ENCODE measurements at places on chromosomes 12 and 14.

- DNase-seq: no peak
These were observed 88.6 kb downstream of the PRMT8 start for GRCh38 chr12:3579446-3580093.

DNA sequence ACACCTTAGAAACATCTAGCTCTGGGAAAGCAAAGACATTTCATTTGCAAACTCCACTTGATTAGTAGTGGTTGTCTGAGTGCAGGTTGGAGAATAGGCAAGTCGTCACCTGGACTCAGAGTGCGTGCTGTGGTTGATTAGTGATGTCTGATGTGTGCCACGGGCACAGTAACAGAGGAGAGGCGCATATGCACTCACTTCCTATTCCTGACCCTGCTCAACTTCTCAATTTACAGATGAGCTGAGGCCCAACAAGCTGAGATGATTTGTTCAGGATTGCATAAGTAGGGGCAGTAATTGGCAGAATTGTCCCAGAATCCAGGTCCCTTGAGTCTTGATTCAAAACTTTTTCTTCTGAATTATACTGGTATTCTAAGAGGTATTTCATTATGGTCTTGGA is 44.9 kb downstream of the ADCK1 start:
- no peak for DNase-seq

GRCh38 chr12:3251691-3252090 is 174.5 kb downstream of the TSPAN9 start:
- no peak for DNase-seq

DNA sequence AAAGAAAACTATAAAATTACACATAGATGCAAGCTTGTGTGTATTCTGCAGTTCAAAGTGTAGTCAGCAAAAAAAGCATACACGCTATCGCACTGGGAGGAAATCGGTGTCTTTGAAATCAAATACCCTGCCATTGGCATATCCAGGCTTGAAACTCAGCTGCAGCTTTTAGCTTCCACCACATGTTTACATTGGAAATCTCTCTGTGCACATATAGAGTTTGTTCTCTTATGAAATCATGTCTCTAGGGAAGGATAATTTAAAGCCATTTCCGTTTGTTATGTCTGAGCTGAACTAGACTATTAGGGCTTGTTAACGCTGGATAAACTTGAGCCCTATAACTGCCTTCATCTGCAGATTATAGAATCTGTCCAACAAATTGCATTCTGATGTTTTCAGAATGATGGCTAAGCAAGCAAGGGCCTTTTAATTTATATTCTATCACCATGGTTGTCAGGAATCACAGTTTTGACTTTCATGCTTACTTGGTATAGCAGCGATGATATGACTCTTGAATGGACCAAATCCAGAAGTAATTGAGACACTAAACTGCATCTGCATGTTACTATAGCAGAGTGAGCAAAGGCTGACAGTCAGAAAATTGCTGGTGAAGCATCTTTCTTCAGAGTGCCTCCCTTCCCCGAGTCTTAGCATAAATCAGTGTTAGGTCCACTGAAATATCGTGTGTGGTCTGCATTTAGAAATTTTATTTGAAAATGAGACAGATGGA is 442.8 kb downstream of the ZFP36L1 start:
- no peak for DNase-seq

DNA sequence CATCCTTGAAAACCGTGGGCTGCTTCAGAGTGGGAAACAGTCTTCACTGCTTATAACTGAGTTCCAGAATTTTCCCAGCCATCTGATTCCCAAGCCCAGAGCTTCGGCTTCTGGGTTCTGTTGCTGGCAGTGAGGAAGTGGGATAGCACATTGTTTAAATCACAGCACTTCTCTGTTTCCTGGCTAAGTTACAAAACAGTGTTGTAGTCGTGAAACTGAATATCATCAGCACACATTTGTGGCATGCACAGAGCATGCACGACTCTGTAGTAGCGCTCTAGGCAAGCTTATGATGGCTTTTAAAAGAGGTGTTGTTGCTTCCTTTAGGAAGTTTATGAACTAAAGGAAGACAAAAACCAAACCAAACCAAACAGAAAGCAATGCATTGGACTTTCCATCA is 1005.5 kb downstream of the NRXN3 start:
- DNase-seq: no peak

Measured in Calu3 (cell line).